ENCODE measurements at places on chromosomes 2 and 18.

DNA sequence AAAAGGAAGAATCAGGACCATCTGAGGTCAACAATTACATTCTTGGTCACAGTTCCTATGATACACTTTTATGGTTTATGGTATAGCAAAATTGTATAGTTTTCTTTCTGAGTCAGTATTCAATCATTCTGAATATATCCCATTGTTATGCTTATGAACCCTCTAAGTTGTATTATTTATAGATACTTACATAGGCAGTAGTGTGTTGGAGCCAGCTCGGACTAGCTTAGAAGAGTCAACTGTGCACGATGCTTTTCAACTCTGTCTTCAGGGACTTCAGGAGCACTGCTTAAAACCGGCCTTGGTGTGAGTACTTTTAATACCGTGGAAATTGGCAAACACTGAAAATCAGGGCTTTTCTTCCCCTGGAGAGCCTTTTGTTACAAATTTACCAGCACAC, 215.7 kb downstream of the IKZF2 start:
- no peak for DNase-seq

DNA sequence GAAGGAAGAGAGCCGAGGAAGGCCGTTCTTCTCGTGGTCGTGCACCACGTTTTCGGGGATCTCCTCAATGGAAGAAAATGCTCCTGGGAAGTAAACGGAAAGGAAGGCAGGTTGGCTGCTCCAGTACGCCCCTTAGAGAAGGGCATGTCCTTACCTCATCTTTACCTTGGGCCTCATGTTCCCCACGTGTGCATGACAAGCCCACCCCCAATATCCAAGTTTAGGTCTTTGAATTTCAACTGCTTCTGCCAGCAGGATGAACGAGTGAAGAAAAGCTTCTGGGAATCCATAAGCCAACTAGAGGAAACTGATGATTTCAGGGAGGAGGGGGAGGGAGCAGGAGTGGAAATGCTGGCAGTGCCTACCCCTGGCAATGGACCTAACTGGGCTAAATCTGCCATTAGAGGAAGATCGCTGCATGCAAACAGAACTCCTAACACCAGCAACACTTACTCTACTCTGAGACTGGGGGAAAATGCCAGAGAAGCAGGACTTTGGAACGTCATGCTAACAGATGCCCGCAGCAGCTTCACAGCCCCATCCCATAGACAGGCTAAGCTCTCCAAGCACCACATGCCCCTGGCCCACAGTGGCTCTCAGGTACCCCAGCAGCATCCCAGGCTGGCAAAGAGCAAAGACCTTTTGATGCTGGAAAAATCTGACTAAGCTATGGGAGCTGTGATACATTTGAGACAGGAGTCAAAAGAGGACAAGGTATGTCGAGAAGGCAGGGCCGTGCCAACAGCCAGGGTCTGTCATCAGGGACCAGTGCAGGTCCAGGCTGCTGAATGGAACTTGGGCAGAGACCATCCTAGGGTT, 21.7 kb downstream of the CHST10 start:
- DNase-seq, result no peak

GRCh38 chr2:163157891-163158496, 319.4 kb upstream of the KCNH7 start:
- no peak for DNase-seq

- DNase-seq, result no peak
Observed at GRCh38 chr2:2325516-2325915, 5.6 kb downstream of the MYT1L start.

DNA sequence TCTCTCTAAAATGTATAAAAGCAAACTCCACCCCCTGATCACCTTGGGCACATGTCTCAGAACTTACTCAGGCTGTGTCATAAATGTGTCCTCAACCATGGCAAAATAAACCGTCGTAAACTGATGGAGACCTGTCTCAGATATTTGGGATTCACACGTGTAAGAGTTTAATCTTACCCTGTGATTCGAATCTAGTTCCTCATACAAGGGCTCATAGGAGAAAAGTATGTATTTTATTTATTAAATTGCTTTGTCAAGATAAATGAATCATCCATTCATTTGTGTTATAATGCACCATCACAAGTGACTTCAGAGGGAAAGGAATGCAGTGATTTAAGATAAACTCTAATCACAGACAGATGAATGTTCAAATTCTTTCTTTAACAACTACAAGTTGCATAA, 712.5 kb upstream of the LRATD1 start:
- no peak for DNase-seq

- DNase-seq, result no peak
Observed at GRCh38 chr18:45849529-45849928, 24.1 kb downstream of the SIGLEC15 start.

DNA sequence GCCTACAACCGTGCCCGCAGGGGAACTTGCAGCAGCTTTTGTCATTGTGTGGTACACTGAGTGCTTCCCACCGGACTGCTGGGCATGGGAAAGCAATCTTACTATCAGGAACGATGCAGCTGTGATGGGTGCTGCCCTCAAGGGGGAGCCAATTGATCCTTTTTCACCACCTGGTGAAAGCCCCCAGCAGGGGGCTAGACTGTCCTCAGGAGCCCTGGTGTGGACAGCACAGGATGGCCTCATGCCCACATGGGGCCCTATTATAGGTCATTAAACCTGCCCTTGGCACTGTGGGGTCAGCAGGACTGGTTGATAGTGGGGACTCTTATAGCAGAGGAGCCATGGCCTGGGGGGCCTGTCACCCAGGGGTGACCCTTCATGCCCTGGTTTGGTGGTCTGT, 172.2 kb downstream of the GLI2 start:
- no peak for DNase-seq

DNA sequence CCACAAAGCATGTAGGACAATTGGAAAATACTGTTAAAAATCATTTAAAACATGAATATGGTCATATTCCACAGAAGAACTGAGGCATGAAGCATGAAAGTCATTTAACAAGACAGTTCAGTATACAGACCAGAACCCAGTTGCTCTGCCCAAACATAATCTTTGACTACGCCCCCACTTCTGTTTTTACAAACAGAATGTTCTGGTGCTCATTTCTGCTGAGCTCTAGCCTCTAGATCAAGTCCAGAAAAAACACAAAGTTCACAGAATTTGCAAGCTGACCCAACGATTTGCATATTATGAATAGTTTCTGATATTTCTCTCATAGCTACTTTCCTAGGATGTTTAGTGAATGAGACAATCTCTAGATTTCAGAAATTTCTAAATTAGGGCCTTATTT, 424.9 kb downstream of the PID1 start:
- DNase-seq, result no peak

GRCh38 chr2:23135481-23136100, 249.4 kb upstream of the KLHL29 start:
- no peak for DNase-seq

DNA sequence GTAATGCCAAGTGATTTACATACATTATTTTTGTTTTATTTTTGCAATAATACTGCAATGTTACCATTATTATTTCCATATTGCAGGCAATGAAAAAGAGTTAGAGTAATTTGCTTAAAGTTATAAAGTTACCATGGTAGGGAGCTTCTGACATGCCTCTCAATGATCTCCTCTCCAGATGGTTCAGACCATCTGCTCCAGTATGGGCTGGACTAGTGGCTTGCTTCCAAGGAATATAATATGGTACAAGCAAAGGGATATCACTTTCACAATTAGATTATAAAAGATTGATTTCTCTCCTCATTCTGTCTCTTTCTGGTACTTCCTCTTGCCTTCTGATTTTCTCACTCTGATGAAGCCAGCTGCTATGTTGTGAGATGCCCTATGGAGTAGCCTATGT, 245.4 kb downstream of the INSIG2 start:
- DNase-seq, result no peak

- no peak for DNase-seq
Observed at GRCh38 chr2:207734264-207734635, 22.8 kb downstream of the CCNYL1 start.

GRCh38 chr2:224670203-224670602, 46.0 kb downstream of the CCDC195 start:
- no peak for DNase-seq

GRCh38 chr2:102622646-102623045, 3.3 kb downstream of the SLC9A2 start:
- DNase-seq, result no peak

DNA sequence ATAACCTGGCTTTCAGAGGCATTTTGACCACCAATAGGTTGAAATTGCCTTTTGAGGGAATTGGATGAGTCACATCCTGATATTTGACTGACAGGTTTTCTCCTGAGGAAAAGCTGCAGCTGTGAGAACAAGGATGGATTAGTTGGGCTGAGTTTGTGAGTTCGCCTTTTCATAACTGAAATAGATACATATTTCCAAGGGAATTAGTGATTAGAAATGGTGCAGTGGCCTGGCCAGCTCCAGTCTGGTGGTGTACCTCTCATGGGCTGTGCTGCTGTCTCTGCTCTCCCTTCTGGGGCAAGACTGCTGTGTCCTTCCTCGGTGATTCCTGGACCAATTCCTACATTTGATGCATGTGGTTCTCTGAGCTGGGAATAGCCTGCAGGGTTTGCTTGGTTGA, 341.3 kb downstream of the TSN start:
- DNase-seq, result no peak

GRCh38 chr2:4618630-4619228, 915.4 kb downstream of the DCDC2C start:
- DNase-seq, result no peak
